ENCODE measurements at places on chromosomes 2 and 18.
A peak's percentile ranks its signal among the peaks of the same experiment; 100 is the strongest.

DNA sequence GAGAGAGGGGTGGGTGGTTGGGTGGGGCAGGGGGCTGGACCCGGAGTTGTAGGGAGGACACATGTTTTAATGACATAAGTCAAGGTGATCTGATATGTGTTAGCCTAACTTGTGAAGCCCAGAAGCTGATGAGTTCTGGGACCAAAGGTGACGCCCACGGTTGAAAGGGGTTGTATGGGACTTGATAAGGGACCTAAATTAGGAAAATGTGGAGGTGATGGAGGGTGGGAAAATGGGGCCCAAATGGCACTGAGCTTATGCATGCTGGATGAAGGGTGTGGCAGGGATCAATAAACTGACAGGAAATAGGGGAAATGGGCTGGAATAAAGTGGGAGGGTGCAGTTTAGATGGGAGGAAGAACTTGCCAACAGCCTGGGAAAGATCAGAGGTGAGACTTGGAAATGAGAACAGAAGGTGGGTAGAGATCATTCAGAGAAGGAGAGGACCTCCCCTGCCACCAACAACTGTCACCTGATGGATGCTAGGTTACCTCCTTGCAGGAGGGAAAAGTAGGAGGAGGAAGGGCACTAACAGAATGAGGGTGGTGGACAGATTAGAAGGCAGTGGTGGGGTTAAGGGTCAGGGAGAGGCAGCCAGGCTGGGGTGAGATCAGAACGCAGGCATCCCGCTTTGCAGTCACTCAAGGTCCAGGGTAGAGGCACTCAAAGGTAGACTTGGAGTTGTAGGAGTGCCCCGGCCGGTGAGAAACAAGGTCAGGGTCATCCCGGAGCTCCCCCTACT, 15.3 kb downstream of the WNT10A start:
- no peak for DNase-seq

GRCh38 chr2:12347066-12347493, 369.7 kb upstream of the TRIB2 start:
- DNase-seq: no peak

- no peak for DNase-seq
These were observed 153.7 kb upstream of the KCTD1 start for GRCh38 chr18:26702086-26702485.

DNA sequence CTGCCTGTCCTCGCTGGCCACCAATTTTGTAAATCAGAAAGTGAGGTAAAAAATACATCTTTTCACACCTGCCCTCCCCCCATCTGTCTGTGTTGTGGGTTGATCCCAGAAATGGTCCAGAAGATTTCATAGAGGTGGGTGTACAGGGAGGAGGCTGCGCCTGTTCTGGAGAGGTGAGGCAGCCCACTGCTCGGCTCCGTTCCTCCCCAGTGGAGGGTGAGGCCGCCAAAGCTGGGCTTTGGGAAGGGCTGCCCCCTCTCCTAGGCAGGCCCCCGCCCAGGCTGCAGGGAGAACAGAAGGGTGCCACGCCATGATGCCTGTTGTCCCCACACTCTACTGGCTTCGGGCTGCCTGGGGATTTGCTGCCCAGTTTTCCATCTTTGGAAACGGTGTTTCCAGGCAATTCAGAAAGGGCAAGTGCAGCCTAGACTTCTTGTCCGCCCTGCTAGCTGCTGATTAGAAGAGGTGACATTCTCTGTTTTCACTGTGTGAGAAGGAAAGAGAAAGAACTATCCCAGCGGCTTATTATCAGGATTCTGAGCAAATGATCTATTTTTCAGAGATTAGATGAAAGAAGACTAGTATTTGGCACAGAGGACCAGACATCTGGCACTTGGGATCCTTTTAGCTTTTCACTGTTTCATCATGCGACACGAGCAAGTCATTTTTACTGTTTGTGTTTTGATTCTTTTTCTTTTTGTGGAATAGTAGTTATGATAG, 18.7 kb downstream of the SMARCAL1 start:
- DNase-seq: no peak

- no peak for DNase-seq
These were observed 63.1 kb downstream of the FECH start for GRCh38 chr18:57523171-57523956.

- no peak for DNase-seq
These were observed 523.2 kb downstream of the TNS1 start for GRCh38 chr2:217479566-217479965.

DNA sequence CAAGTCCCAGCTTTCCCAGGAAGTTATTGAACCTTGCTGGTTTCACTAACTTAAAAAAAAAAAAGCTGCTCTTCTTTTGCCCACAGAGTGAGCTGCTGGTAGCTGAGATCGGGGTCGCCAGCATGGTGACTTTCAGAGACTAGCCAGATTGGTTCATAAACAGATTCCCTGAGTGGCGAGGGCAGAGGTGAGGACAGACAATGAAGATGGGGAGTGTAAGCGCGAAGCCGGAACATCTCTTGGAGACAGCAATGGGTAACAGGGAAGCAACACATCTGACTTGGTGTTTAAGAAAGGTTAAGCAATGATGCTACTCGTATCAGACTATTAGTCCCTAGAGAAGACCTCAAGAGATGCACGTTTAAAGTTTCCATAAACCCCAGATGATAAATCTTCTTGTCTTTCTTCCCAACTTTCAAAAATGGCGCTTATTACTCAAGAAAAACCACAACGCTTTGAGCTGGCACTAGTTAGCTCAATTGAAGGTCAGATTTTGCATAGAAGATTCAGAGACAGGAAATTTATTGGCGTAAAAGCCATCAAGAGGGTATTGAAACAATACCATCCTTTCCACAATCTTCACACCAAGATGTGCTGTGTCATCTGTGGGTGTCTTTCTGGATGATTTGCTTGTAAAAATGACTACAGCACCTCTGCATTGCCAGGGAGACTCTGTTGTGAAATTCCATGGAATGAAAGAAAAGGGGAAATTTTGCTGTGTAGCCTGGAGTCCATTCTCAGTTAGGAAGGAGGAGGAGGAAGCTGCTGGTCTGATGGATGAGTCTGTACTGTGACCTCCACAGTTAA, 193.1 kb upstream of the CXCR4 start:
- no peak for DNase-seq

DNA sequence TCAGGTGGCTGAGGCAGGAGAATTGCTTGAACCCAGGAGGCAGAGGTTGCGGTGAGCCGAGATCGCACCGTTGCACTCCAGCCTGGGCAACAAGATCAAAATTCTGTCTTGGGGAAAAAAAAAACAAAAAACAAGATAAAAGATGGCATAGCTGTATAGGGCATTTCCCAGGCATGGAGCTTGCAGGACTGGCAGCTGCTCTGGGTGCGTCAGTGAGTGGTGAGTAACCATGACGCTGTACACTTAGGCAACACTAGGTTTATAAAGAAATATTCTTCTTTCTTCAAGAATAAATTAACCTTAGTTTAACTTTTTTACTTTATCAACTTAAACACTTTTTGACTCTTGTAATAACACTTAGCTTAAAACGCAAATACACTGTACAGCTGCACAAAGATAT, 15.4 kb downstream of the TGOLN2 start:
- peak; percentile 94 for DNase-seq

DNA sequence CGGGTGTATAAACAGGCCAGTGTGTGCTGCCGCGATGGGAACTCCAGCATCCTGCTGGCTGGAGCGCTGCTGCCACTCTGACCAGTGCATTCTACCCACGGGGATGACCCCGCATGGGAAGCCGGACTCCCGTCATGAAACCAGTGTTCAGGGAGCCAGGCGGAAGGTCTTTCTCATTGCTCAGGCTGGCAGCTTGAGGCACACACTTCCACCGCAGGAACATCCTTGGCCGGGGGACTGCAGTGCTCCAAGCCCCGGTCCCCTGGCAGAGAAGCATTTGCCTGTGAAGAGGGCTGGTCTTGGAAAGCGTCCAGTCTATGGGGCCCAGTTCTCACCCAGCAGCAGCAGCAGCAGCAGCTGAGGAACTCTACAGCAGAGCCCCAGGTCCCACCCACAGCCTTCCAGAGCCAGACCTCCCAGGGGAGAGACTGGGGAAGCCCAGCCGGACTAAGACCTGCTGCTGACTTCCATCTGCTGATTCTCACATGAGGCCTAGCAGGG, 235.9 kb downstream of the KLHL29 start:
- no peak for DNase-seq

GRCh38 chr18:36889742-36890141, 60.8 kb downstream of the KIAA1328 start:
- DNase-seq: no peak

DNA sequence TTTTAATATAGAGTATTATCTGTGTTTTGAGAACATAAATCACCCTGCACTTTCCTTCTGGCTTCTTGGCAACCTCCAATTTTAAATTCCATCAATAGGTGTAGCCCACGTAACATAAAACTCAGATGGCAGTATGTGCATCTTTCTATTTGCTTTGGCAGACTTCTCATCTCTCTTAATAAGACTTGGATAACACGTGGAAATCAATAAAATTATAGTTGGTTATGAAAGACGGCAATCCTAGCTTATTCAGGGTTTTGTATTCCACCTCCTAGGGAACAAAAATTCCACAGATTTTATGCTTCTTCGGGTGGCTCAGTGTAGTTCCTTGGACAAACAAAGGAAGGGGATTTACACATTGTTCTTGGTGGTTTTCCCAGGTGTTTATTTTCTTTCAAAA, 299.3 kb downstream of the RND3 start:
- peak; percentile 19 for DNase-seq

DNA sequence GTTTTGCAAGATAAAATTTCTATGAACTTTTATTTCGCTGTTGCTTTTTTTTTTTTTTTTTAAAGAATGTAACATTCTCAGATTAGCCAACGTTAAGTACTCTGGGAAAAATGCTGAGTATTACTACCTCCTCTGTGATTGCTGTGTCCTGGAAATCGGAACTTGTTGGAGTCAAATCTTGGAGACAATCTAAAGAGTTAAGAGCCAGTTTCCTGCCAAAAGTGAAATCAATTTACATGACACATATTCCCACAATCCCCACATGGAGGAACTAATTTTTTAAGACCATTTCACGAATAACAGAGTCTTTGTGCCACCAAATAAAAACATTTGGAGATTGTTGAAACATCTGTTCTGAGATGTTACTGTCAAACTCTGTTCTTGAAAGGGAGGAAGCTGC, 127.8 kb downstream of the MEP1B start:
- DNase-seq: peak; percentile 71

DNA sequence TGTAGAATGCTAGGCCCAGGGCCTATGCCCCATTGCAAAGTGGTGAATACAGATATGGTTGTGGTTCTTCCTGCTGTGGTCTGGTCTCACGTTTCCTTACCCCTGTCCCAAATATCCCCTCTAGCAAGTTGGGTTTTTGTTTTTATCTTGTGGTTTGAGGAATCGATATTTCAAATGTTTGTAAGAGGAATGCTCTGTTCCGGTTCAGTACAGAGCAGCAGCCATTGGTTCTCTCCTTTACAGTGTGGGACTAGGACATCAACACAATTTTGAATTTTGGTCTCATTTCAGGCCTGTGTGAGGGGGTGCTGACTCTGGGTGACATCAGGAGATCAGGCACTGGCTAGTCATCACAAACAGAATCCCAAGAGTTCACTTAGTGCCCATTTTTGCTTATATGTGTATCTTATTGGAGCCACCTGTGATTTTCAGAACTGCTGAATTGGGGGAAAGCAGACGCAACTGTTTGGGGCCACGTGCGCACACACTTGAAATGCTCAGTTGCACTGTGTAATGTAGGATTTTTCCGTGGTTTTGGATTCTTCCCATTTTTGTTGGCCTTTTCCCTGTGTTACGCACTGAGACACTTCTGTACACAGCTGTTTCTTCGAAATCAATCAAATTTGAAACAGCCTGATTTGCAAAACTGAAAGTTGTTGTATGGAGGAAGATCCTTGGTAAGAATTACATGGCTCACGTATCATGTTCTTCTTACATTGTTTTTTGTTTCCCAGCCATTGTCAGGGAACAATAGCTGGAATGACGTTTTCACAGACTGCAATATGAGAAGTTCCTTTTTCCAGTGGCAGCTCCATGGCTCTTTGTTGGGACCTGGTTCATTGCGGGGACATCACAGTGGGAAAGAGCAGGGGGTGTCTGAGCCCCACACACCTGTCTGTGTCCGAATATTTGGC, 8.6 kb downstream of the SH3BP4 start:
- peak; percentile 53 for DNase-seq

DNA sequence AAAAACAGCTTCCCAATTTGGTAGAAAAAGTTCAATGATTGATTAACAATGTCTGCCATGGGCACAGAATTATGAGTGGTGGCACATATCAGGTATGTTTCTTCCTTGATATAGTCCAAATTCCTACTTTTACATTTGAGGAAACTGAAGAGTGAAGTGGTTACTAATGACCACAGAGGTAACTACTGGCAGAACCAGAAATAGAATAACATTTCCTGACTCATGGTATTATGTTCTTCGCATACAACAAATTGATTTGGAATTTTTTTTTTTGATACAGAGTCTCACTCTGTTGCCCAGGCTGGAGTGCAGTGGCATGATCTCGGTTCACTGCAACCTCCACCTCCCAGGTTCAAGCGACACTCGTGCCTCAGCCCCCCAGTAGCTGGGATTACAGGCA, 6.0 kb upstream of the NFE2L2 start:
- DNase-seq: no peak

DNA sequence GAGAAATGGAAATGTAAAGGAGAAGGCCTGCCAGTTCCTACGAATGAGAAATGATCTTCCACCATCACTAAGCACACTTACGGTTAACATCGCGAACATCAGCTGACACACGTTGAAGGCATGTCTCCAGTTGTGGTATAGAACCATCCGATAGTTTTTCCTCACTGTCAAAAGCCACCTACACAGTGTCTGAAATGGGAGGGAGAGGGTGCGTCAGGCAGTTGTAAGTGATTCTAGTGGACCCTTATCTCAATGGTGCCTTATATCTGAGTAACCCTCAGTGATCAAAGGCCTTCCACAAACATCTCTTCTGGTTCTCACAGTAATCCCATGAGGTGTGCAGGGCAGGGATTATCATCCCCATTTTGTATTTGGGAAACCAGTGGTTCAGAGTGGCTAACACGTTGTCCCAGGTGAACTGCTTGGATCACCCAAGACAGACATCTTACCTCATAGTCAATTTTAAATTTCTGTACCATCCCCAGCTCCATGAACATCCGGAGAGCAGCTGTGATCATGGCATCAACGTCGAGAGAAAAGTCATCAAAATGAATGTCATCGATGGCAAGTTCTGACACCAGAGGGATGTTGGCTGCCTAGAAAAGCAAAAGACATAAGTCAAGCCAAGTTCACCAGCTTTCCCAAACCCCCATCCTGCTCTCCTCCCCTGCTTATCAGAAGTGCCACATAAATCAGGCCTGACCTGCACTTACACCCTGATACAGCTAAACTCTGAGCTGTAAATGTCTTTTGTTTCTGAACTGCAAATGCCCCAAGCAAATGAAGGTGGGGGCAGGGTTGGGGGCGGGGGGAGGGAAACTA, 335.2 kb downstream of the AGPS start:
- no peak for DNase-seq

- DNase-seq: no peak
These were observed 111.8 kb downstream of the B3GNT2 start for GRCh38 chr2:62307469-62308389.

GRCh38 chr2:38603402-38604290, 918 bp upstream of the HNRNPLL start:
- DNase-seq: peak; percentile 87

- no peak for DNase-seq
These were observed 40.0 kb upstream of the GLS start for GRCh38 chr2:190840569-190841172.

- DNase-seq: no peak
These were observed 3.9 kb downstream of the NCK2 start for GRCh38 chr2:105748566-105748965.

Measured in GM23248 (cell line).